ENCODE measurements at places on chromosomes 2 and 18. TPM values are rescaled to one million over a fixed set of nuclear protein-coding genes. Genes with fewer than 3 reads are reported as not detected.

The C2orf80 gene
- not detected for total RNA-seq

The CELF4 gene
- not detected for total RNA-seq

The TEX261 gene
- total RNA-seq, result 86.9 TPM

The UGT1A4 gene
- total RNA-seq, result not detected
